ENCODE measurements at places on chromosomes 11 and 22.
A peak's percentile ranks its signal among the peaks of the same experiment; 100 is the strongest.

- no peak for DNase-seq
These were observed 69.7 kb upstream of the GRAMD1B start for GRCh38 chr11:123360267-123360936.

DNA sequence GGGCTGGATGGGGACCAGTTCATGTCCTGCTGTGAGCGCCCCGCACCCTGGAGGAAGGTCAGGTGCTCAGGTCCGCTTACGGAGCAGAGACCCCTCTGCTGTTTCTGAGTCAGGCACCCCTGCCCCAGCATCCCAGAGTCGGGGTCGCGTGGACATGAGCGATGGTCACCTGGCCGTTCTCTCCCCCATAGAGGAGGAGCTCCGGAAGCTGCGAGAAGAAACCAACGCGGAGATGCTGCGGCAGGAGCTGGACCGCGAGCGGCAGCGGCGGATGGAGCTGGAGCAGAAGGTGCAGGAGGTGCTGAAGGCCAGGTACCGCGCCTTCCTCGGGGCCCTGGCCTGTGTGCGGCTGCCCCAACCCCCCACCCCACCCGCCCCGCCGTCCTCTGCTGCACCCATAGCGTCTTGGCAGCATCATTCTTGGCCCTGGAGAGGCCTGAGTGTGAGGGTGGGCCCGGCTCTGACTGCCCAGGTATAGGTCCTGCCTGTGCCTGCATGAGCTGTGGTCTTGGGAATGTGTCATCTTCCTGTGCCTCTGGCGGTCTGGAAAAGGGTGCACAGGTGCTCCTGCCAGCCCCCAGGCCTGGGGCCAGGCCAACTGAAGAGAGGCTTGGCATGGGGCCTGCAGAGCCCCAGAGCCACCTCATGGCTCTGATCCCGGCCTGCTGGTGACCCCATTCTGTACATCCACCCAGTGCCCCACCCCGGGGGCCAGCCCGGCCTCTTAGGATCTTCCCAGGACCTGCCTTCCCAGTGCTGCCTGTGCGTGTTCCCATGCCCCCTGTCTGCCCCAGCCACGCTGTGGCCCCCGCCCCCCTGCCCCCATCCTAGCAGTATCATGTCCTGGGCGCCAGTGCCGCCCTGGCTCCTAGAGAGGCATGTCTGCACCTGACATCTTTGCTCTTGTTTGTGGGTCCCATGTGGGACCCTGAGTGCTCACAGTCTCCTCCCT lies 38.1 kb downstream of the GRAMD4 start:
- DNase-seq = no peak

- no peak for DNase-seq
These were observed 14.3 kb upstream of the RIC3 start for GRCh38 chr11:8183111-8183510.

GRCh38 chr11:3660960-3661359 lies 10.2 kb downstream of the CHRNA10 start:
- no peak for DNase-seq

- no peak for DNase-seq
These were observed 15.6 kb downstream of the GRAMD4 start for GRCh38 chr22:46635756-46636155.

- DNase-seq = no peak
These were observed 71.8 kb upstream of the B3GAT1 start for GRCh38 chr11:134483857-134484256.

- no peak for DNase-seq
These were observed 3.4 kb downstream of the GPHA2 start for GRCh38 chr11:64932324-64932723.

GRCh38 chr11:100841711-100842407 lies 154.8 kb downstream of the ARHGAP42 start:
- no peak for DNase-seq

DNA sequence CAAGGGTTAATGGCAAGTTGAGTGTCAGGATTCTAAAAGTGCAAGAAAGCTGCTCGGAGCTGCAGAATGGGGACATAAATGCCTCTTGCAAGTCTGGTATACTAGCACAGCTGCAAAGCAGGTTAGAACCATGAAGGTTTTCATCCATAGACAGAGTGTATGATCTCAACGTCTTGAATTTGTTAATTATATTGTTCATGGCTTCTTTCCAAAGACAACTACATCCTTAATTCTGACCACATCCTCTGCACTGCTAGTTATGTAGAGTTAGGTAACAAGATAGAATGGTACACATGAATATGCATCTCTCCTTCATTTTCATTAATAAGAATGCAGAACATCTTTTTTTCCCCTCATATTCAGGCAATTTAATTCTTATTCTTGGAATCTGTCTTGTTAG lies 34.2 kb downstream of the EXPH5 start:
- no peak for DNase-seq

DNA sequence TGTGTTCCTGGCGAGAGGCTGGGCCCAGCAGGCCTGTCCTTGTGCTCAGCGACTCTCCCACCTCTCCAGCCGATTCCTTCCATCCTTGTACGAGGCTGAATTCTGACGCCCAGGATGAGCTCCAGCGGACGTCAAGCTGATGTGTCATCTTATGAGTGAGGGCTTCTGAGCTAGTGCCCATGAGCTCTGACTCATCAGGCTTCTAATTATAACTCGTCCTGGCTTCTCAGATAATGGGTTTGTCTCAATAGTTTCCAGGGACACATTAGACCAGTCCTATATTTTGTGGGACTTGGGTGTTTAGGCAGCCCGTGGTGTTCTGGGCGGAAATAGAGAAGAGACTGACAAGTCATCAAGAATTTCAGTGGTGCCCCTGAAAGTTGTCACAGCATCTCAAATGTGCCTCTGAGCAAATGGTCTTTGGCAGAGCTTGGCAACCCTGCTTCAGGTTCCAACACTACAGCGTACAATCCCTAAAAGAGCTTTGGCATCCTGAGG lies 108.2 kb upstream of the CD44 start:
- DNase-seq = peak; percentile 46

- no peak for DNase-seq
These were observed 10.0 kb downstream of the ARHGEF12 start for GRCh38 chr11:120346233-120346632.
